Right ventricle myocardium superior (tissue), 1 donor: ENCODE measurements at places on chromosomes 1 and 21. TPM values are rescaled to one million over a fixed set of nuclear protein-coding genes. Genes with fewer than 3 reads are reported as not detected.

CPT2 gene
- 39.3 TPM for total RNA-seq

CNR2 gene
- not detected for total RNA-seq

JAM2 gene
- total RNA-seq: 32.3 TPM

MCOLN2 gene
- total RNA-seq: 0.27 TPM

OR2M7 gene
- total RNA-seq: not detected

CAPN8 gene
- not detected for total RNA-seq

PRELP gene
- total RNA-seq: 22.9 TPM

TRIM45 gene
- total RNA-seq: 16.4 TPM

MEAF6 gene
- 34.6 TPM for total RNA-seq
